ENCODE measurements at places on chromosomes 6 and 20. TPM values are rescaled to one million over a fixed set of nuclear protein-coding genes. Genes with fewer than 3 reads are reported as not detected.
A peak's percentile ranks its signal among the peaks of the same experiment; 100 is the strongest.

CAPN11 gene
- total RNA-seq = 0.19 TPM

- no peaks in the 10 kb centered on the region for H3K27me3 ChIP-seq
- DNase-seq = no peak
- no peak overlapping the region for H3K27ac ChIP-seq
These were observed 287.7 kb downstream of the ALDH8A1 start for GRCh38 chr6:134662077-134662700.

- H3K4me1 ChIP-seq = no peaks in the 10 kb centered on the region
- H3K4me3 ChIP-seq = no peak overlapping the region
- no peaks in the 10 kb centered on the region for H3K36me3 ChIP-seq
- H3K27me3 ChIP-seq = peaks cover 12% of the 10 kb centered on the region
- no peak for DNase-seq
- no peak overlapping the region for H3K27ac ChIP-seq
These were observed 142.7 kb upstream of the SULF2 start for GRCh38 chr20:47927944-47928343.

GRCh38 chr6:129069006-129069405, 186.1 kb downstream of the LAMA2 start:
- no peak for DNase-seq
- H3K27me3 ChIP-seq = no peaks in the 10 kb centered on the region
- no peak overlapping the region for H3K27ac ChIP-seq
- no peak overlapping the region for H3K4me3 ChIP-seq

PPP1R16B gene
- total RNA-seq = 5.7 TPM

TPD52L1 gene
- 8.9 TPM for total RNA-seq

DNA sequence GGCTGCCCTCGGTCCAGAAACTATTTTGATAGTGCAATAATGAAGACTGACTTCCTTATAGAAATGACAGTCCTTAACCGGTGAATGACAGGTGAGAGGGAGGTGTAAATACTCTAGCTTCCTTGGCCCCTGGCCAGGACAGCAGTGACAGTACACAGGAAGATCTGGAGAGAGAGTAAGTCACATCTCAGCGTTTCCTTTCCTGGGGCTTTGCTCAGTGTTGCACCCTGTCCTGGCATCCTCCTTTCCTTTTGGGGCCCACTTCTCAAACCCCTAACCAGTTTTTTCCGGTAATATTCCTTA, 336.9 kb downstream of the CD83 start:
- H3K27me3 ChIP-seq = no peaks in the 10 kb centered on the region
- no peak overlapping the region for H3K4me3 ChIP-seq
- H3K27ac ChIP-seq = no peak overlapping the region
- DNase-seq = no peak
- H3K4me1 ChIP-seq = no peaks in the 10 kb centered on the region

GRCh38 chr6:156816505-156816904, 39.3 kb downstream of the ARID1B start:
- no peaks in the 10 kb centered on the region for H3K36me3 ChIP-seq
- no peaks in the 10 kb centered on the region for H3K27me3 ChIP-seq
- H3K4me1 ChIP-seq = peaks cover 3% of the 10 kb centered on the region
- H3K4me3 ChIP-seq = no peak overlapping the region
- no peak overlapping the region for H3K27ac ChIP-seq

GRCh38 chr6:125102891-125103290, 50.7 kb upstream of the TPD52L1 start:
- DNase-seq = no peak
- no peaks in the 10 kb centered on the region for H3K36me3 ChIP-seq
- no peaks in the 10 kb centered on the region for H3K27me3 ChIP-seq
- H3K27ac ChIP-seq = no peak overlapping the region
- no peaks in the 10 kb centered on the region for H3K4me1 ChIP-seq

- H3K4me3 ChIP-seq = no peak overlapping the region
- DNase-seq = no peak
- no peaks in the 10 kb centered on the region for H3K4me1 ChIP-seq
These were observed 12.1 kb downstream of the LGSN start for GRCh38 chr6:63307581-63308246.

EBF4 gene
- total RNA-seq = 2.3 TPM

- peaks cover 18% of the 10 kb centered on the region for H3K4me1 ChIP-seq
- H3K27ac ChIP-seq = no peak overlapping the region
- no peaks in the 10 kb centered on the region for H3K36me3 ChIP-seq
- H3K27me3 ChIP-seq = no peaks in the 10 kb centered on the region
- no peak overlapping the region for H3K4me3 ChIP-seq
These were observed 75.1 kb downstream of the SLX4IP start for GRCh38 chr20:10510216-10510615.

MLN gene
- not detected for total RNA-seq

DNA sequence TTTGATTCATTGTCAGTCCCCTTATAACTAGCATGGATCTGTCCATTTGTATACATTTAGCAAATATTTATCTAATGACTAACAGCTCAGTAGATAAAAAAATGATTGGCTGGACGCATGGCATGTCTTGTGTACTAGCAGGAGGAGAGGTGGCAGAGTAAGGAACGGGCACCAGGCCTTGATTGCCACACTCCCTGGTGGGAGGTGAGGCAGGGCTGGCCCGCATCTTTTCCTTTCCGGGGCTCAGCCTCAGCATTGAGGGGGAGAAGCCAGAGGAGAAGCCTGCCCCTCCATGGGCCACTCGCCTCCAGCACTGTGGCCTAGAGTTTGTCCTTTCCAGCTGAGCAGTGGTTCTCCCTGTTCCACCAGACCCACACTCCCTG, 84.9 kb upstream of the TMEM181 start:
- no peaks in the 10 kb centered on the region for H3K4me1 ChIP-seq
- no peaks in the 10 kb centered on the region for H3K27me3 ChIP-seq
- DNase-seq = no peak
- no peak overlapping the region for H3K27ac ChIP-seq
- H3K4me3 ChIP-seq = no peak overlapping the region

- no peak for DNase-seq
- H3K4me1 ChIP-seq = no peaks in the 10 kb centered on the region
- no peak overlapping the region for H3K27ac ChIP-seq
- no peak overlapping the region for H3K4me3 ChIP-seq
These were observed 164.5 kb downstream of the PLCB1 start for GRCh38 chr20:8296536-8296935.

ZNF311 gene
- 0.42 TPM for total RNA-seq

HRH3 gene
- not detected for total RNA-seq

GRCh38 chr6:98529364-98529763, 305.0 kb upstream of the POU3F2 start:
- DNase-seq = no peak
- H3K27ac ChIP-seq = no peak overlapping the region
- no peak overlapping the region for H3K4me3 ChIP-seq
- H3K27me3 ChIP-seq = no peaks in the 10 kb centered on the region
- H3K4me1 ChIP-seq = no peaks in the 10 kb centered on the region

DDX43 gene
- total RNA-seq = 0.14 TPM

KCNK16 gene
- not detected for total RNA-seq

GRCh38 chr20:18928626-18929025, 115.0 kb downstream of the SCP2D1 start:
- H3K4me1 ChIP-seq = no peaks in the 10 kb centered on the region
- no peak overlapping the region for H3K4me3 ChIP-seq
- no peaks in the 10 kb centered on the region for H3K36me3 ChIP-seq
- no peak overlapping the region for H3K27ac ChIP-seq
- no peaks in the 10 kb centered on the region for H3K27me3 ChIP-seq
- DNase-seq = no peak

GID8 gene
- 23.6 TPM for total RNA-seq

GCLC gene
- 135 TPM for total RNA-seq

NFKBIE gene
- 4.9 TPM for total RNA-seq

DNA sequence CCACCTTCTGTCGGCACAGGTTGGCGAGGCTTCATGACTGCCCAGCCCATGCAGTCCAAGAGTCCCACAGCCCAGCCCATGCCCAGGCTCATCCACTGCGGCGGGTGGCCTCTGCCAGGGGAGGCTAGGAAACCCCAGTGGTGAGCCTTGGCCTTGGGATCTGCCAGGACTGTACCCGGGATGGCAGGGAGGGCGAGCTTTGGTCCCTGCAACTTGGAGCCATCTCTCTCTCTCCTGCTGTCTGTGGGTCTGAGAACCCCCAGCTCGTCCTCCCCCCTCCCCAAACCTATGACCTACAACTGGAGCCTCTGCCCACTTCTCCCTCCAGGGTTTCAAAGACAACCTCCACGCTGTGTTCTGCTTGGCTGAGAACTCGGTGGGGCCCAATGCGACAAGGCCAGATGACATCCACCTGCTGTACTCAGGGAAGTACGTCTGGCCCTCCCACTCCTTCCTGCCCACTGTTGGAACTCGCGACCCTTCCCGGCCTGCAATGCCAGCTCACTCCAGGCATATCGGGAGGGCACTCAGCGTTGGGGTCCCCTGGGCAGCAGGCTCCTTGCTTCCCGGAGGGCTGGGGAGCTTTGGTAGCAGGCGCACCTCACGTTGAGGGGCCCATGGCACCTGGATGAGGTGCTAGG, 19.7 kb downstream of the NPEPL1 start:
- DNase-seq = peak; percentile 25
- H3K4me1 ChIP-seq = no peaks in the 10 kb centered on the region
- H3K36me3 ChIP-seq = peaks cover 2% of the 10 kb centered on the region
- no peaks in the 10 kb centered on the region for H3K27me3 ChIP-seq

- no peak overlapping the region for H3K4me3 ChIP-seq
- H3K27ac ChIP-seq = no peak overlapping the region
- H3K36me3 ChIP-seq = no peaks in the 10 kb centered on the region
These were observed 321.5 kb upstream of the SASH1 start for GRCh38 chr6:148021165-148021564.

GRCh38 chr6:27575594-27576361, 102.9 kb upstream of the ZNF184 start:
- no peak for DNase-seq
- no peaks in the 10 kb centered on the region for H3K36me3 ChIP-seq
- no peak overlapping the region for H3K27ac ChIP-seq

DNA sequence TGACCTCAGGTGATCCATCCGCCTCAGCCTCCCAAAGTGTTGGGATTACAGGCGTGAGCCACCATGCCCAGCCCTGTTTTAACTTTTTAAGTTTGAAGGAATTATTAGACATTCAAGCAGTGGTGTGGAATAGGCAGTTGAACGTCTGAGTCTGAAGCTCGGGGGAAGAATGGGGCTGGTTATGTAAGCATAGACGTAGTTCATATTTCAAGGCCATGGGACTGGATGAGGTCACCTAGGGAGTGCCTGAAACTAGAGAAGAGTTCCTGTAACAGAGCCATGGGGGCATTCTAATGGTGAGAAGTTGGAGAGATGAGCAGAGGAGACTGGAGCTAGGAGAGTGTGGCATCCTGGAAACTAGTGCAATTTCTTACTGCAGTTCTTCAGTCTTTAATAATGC, 6.4 kb downstream of the CDKAL1 start:
- peaks cover 1% of the 10 kb centered on the region for H3K4me1 ChIP-seq
- no peaks in the 10 kb centered on the region for H3K36me3 ChIP-seq
- no peak for DNase-seq
- H3K4me3 ChIP-seq = no peak overlapping the region

- DNase-seq = no peak
- peak overlapping the region; percentile 74 for H3K27ac ChIP-seq
- H3K27me3 ChIP-seq = no peaks in the 10 kb centered on the region
- H3K36me3 ChIP-seq = no peaks in the 10 kb centered on the region
- H3K4me3 ChIP-seq = no peak overlapping the region
These were observed 127.4 kb upstream of the AFDN start for GRCh38 chr6:167699141-167699931.

DNA sequence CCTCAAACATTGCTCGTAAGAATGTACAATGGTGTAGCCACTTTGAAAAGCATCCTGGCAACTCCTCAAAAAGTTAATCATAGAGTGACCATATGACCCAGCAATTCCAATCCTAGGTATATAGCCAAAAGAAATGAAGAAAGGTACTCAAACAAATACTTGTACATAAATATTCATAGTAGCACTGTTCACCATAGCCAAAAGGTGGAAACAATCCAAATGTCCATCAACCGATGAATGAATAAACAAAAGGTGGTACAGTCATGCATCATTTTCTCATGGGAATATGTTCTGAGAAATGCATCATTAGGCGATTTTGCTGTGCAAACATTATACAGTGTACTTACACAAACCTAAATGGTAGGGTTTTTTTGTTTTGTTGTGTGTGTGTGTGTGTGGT, 74.4 kb upstream of the TBC1D7 start:
- peaks cover 34% of the 10 kb centered on the region for H3K4me1 ChIP-seq
- DNase-seq = no peak

DNA sequence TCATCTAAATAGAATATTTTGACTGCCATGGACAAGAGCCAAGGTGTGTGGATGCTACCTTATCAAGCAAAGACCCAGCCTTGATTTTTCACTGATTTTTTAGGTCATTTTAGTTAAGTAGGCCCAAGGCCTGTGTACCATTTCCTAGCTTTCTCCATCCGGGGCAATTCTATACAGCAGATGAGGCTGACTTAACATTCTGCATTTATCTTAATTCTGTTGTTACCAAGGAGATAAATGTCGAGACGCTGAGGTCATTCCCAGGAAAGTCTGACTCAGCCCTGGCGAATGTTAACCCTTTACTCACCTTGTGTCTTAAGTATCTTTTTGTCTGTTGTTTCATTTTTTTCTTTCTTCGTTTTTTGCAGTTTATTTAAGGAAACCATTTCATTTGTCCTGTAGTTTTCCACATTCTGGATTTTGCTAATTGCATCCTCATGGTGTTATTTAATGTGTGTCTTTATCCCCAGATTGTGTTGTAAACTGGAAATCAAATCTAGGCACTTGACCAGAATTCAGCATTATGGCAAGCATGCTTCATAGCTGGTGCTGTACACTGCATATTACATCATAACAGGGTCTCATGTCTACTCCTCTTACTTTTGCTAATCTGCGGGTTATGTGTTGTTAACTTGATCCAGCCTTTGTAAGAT, 277.0 kb downstream of the CDKAL1 start:
- no peak overlapping the region for H3K4me3 ChIP-seq
- no peaks in the 10 kb centered on the region for H3K4me1 ChIP-seq
- no peak overlapping the region for H3K27ac ChIP-seq
- no peaks in the 10 kb centered on the region for H3K27me3 ChIP-seq

- H3K4me3 ChIP-seq = no peak overlapping the region
- no peak for DNase-seq
- H3K36me3 ChIP-seq = no peaks in the 10 kb centered on the region
- no peaks in the 10 kb centered on the region for H3K27me3 ChIP-seq
- H3K27ac ChIP-seq = no peak overlapping the region
These were observed 859.4 kb downstream of the MAFB start for GRCh38 chr20:39829661-39830060.

DNA sequence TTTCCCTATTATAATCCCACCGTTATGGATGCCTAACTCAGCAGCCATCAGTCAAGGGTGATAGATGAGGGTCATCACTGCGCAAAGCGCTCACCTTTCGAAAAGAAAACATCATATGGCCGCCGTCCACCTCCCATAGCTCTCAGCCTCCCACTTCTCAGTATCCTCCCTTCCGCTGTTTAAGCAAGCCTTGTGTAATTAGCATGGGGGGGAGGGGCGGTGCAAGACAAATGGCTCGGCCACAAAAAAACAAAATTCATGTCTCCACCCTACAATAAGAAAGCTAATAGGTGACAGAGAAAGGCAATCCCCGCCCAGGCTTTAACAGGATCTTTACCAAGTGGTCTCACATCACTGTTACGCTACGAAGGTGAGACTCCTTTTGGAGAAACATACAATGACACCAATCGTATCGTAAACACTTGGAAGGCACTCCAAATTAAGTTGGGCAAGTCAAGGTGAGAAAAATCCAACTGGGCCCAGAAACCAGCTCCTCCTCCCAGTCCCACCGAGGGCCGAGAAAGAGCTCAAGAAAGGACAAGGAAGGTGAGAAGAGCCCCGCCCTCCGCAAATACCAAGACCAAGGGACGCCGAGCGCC, 645 bp downstream of the DDX39B start:
- peak overlapping the region; percentile 56 for H3K4me3 ChIP-seq
- H3K27ac ChIP-seq = peak overlapping the region; percentile 99
- H3K27me3 ChIP-seq = no peaks in the 10 kb centered on the region
